ENCODE measurements at places on chromosomes 2 and 18.

GRCh38 chr2:216619411-216620393, 13.5 kb upstream of the IGFBP2 start:
- DNase-seq = peak; percentile 17

- no peak for DNase-seq
Measured at GRCh38 chr2:49840428-49840975, 686.2 kb upstream of the FSHR start.

DNA sequence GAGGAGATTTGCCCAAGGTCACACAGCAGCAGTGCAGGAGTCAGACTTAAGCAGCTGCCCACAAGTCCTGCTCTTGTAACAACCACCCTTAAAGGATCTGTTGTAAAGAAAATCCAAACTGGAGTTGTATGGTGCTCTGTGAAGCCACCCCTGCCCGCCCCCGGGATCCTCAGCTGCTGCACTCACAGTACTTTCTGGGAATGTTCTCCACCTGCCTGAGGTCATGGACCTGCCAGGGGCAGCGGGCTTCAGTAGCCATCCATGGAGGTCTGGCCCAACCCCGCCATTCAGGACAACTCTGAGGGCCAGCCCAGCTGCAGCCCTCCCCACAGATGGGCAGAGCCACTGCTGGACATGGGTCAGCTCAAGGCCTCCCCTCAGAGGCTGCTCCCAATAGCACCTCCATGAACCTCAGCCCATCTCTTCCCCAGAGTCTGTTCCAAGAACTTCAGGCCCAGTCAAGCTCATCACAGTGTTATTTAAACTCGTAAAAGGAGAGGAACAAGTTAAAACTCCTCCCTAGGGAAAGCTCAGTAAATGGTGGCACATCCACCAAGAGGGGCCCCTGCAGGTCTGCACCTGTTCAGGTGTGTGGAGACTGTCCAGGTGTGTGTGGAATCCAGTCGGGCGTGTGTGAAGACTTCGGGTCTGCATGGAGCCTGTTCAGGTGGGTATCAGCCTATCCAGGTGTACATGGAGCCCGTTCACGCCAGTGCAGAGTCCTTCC, 39.4 kb upstream of the GPC1 start:
- DNase-seq = no peak

- no peak for DNase-seq
Measured at GRCh38 chr2:24477229-24477628, 13.8 kb upstream of the NCOA1 start.

GRCh38 chr2:195687320-195688086, 30.5 kb downstream of the SLC39A10 start:
- DNase-seq = no peak

DNA sequence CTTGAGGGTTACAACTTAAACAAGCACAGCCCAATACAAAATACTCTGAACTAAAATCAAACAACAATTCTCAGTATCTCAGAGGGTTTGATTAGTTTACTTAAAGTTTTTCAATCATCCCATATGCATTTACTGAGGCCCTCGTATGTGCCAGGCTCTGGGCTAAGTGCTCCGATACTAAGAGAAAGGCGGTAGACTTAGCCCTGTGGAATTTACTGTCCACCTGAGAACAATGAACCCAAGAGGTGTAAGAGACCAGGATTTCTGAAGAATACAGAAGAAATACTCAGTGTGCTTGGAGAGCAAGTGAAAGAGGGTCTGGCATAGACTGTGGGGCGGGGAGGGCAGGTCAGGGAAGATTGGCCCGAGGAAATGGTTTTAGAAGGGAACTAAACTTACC, 25.1 kb upstream of the SCYGR1 start:
- no peak for DNase-seq

DNA sequence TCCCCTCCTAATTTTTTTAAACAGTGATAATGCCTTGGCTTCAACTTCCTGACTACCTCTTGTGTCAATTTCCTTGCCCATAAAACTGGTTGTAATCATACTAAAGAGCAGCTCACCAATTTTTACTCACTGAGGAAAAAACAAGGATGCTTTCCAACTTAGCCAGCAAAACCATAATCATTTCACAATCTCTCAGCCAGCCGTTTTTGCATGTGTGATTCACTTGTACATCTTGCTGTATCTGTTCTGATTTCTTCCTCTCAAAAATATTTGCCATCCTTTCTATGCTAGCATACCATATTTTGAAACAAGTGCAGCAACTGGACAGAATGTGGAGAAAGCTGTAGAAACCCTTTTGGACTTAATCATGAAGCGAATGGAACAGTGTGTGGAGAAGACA, 60.7 kb downstream of the RAB27B start:
- no peak for DNase-seq

DNA sequence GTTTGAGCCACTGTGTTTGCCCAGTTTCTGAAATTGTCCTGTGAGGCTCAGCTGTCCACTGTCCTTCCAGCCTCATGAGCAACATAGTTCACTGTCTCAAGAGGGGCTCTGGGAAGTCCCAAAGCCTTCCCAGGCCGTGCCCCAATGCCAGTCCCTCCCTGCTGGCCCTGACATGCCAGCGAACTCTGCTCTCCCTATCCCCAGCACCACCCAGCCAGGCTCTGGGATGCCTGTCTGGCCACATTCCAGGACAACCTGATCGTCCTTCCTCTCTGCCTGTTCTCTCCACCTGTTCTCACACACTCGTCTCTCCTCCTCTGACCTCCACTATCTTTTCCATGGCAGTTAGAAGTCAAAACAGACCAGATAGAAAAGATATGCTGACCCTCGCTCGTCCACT, 278.0 kb upstream of the ID2 start:
- no peak for DNase-seq

Data from muscle of arm (tissue), 14 donors.